ENCODE measurements at places on chromosomes 3 and 15.

DNA sequence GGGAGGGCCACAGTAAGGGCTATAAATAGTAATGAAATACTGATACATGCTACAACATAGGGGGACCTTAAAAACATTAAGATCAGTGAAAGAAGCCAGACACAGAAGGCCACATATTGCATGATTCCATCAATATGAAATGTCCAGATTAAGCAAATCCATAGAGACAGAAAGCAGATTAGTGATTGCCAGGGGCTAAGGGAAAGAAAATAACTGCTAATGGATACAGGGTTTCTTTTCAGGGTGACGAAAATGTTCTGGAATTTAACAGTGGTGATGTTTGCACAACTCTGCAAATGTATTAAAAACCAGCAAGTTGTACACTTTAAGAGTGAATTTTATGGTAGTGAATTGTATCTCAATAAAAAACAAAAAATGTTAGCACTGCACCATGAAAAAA, 37.0 kb downstream of the PIK3R4 start:
- no peak for DNase-seq

DNA sequence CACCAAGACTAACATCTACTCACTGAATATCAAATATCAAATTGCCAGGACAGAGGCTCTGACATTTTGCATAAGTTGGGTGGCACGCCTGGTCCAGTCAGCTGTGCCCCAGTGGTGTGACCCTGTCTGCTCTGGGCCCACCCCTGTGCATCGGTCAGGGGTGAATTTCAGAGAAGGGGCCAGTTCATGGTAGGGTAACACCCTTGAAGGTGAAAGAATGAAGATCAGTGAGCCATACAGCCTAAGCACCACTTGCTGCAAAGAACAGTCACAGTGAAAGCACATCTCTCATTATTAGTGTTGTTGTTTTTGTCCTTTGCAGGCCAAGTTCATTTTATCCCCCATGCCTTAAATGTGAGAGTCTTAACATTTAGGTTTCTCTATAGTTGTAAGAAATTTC, 86.8 kb downstream of the MYRIP start:
- no peak for DNase-seq

GRCh38 chr15:81308260-81308659, 15.7 kb downstream of the STARD5 start:
- DNase-seq = no peak

GRCh38 chr3:155948476-155948875, 78.0 kb downstream of the GMPS start:
- DNase-seq = no peak

- no peak for DNase-seq
These were observed 194.3 kb upstream of the CHRM5 start for GRCh38 chr15:33773969-33774368.

DNA sequence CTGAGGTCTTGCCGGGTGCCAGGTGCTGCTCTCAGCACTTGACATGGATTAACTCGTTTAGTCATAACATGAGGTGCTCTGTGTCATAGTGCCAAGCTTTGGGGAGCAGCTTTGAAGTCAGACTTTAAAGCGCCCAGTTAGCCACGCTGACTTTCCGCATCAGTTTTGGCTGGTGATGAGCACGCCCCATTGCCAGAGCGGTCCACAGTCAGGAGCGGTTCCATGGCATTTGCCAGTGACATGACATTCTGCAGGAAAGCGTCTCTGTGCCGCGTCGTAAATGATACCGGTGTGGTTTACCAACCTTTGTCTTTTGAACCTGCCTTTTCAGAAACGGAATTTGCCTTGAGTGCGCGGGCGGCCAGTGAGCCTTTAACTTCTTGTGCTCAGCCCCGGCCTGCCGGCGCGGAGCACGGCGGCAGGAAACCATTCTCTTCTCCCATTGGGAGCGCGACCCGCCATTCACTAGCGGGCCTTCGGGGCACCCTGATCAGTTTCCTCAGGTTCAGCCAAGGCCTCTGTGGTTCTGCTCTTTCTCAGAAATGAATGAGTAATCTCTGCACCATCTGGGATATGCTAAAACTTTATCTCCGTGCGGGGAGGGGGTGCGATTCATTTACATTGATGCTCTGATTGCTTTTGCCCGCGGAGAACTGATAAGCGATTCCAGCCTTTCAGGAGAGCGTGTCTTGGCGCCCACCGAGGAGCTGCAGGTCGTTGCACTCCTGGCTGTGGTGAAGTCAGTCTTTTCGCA, 1.7 kb upstream of the SLC2A2 start:
- peak; percentile 35 for DNase-seq

DNA sequence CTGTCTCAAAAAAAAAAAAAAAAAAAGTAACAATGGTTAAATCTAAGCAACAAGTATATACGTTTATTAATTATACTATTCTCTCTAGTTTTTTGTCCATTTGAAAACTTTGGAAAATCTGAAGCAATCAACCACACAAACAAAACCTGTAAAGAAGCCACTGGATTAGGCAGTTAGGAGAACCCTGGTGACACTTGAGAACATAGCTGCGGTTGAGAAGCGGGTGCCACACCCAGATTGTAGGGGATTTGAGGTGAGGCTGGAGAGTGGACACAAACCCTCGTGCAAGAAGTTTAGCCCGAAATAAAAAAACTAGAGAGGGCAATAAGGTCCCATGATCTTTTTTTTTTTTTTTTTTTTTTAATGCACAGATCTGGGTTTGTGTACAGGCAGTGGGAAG, 25.9 kb upstream of the ZBTB38 start:
- DNase-seq = no peak

GRCh38 chr3:113079218-113079961, 88.6 kb downstream of the GTPBP8 start:
- DNase-seq = no peak

DNA sequence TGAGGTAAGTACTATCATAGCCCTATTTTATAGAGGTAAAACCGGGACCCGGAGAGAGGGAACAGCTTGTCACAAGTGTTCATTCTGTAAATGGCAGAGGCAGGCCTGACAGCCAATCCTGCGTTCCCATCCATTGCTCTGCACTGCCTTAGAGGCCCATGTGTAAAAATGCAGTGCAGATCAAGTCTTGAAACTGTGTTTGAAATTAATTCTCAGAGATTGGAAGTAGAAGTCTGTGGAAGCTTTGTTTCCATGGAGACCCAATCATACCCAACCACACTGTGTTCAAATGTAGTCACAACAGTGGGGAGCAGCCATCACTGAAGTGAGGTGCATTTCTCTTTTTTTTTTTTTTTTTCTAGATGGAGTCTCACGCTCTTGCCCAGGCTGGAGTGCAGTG, 13.1 kb upstream of the DNASE1L3 start:
- no peak for DNase-seq

DNA sequence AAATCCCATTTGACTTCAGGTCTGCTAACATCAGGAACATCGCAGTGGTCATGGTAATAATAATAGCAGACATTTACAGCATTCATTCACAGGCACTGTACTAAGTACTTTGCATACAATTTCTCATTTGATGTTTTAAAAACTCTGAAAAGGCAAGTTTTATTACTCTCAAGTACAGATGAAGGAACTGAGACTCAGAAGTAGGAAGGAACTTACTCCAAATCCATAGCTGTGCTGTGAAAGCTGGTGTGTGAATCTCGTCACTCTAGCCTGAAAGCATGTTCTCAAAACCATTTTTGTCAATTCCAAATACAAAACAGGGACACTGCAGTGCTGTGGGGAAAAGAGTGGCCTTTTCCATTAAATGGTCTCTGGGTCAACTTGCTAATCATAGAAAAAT, 179.9 kb downstream of the FAM43A start:
- no peak for DNase-seq

DNA sequence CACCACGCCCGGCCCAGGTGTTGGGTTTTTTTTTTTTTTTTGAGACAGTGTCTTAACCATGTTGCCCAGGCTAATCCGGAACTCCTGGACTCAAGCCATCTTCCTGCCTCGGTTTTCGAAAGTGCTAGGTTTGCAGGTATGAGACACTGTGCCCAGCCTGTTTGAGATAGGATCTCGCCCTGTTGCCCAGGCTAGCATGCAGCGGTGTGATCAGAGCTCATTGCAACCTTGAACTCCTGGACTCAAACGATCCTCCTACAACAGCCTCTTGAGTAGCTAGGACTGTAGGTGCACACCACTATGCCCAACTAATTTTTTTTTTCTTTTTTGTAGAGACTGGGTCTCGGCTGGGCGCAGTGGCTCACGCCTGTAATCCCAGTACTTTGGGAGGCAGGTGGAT, 20.3 kb upstream of the ITPKA start:
- no peak for DNase-seq

DNA sequence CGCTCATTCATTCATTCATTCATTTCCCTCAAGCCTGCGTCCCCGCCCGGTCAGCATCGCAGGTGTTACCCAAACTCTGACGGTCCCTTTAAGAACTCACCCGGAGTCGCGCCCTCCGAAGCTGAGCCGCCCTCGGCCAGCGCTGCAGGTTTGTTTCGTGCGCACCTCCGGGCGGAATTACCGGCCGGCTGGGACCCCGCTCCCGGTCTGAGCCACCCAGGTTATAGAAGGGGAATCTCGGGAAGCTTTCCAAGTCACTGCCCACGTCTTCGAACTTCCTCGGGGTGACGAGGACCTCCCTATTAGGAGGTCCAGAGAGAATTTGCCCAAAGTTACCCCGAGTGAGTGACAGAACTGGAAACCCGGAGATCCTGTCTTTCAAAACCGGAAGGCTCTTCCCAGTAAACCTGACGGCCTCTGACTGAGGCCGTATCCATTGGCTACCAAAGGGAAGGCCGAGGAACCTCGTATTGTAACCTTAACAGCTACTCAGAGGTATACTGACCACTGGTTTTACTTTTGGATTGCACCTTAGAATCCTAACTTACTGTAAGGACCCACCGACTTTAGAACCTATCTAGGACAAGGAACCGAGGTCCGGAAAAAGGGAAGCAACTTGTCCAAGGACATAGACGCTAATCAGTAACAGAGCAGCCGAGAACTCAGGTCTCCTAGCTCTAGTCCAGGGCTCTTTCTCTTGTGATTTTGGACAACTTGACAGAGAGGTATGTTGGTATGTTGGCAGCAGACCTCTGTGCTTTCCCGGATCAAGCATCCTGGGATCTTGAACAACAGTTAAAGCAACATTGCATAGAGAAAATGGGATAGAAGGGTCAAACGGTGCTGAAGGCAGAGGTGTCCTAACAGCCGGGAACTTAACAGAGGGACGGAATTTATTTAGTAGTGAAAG, 788 bp upstream of the DLG1 start:
- peak; percentile 39 for DNase-seq

DNA sequence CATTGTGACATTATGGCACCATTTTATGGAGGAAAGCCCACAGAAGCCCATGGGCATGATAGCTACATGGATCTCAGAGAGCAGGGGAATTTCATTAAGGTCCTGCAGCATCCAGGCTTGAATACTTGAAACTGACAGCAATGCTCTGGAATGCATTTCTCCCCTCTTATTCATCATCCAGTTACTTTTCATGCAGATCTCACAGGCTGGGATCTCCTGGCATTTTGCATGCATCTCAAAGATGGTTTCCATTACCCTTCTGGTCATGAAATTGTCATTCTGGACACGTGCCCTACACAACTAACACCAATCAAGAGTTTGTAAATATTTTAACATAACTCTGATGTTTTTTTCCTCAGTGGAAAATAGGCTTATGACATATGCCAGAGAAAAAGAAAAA, 32.4 kb downstream of the VGLL3 start:
- no peak for DNase-seq

DNA sequence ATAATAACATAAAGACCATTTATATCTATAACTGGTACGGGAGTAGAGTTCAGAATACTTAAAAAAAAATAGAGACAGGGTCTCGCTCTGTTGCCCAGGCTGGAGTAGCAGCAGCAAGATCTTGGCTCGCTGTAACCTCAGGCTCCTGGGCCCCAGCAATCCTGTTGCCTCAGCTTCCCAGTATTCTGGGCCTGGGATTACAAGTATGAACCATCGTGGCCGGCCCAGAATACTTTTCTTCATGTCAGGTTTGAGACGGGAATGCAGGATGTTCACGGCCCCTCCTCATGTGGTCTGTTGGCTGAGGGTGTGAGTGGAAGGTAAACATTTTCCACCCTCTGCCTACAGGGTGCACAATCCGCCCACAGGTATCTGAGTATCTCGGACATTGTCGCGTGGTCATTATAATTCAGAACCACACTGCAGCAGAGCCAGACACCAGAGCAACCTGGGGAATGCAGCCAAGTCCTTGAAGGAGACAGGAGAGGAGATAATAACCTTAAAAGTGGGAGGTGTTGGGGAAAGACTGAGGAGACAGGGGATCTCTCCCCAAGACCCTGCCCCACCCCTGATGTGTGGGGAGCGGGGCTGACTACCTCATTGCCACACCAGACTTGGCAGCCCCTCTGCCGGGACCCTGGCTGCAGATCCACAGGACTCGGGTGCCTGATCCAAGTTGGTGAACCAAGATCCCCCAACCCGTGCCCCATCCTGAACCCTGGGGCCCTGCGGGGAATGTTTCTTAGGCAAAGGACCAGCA, 106.8 kb downstream of the ADCY5 start:
- no peak for DNase-seq

- peak; percentile 61 for DNase-seq
These were observed 730 bp upstream of the ZNF710 start for GRCh38 chr15:90000186-90001001.

GRCh38 chr3:132354916-132355702, 37.9 kb downstream of the ACP3 start:
- peak; percentile 9 for DNase-seq

GRCh38 chr3:159669766-159670165, 318.9 kb upstream of the IL12A start:
- no peak for DNase-seq

DNA sequence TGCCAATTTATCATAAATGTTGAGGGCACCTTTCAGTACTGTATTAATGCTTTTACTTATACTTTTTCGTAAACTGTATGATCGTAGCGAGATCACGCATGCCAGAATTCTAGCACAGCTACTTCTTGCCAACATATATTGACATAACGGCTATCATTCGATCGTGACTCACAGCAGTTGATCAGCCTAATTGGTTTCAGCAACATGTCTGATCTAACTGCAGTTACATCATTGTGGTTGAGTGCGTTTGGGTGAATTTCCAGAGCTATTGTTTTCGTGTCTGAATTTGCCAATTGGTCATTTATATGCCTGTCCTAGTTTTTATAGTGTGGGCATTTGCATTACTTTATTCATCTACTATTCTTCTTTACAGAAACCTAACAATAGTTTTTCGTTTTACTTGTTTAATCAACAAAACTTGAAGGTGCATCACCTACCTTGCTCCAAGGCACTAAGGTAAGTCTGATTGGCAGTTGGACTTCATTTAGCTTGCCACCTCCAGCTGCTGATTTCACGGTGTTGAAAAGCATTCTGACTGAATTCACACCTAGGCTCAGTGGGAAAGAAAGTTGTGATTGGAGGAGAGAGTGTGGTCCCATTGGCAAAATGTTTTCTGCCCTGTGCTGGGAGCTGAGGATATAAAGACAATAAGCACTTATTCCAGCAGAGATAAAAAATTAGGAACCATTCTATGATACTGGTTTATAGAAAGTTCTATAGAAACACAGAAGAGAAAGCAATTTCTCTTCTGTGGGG, 120.9 kb upstream of the RGMA start:
- DNase-seq = no peak

- DNase-seq = peak; percentile 44
These were observed 110.8 kb upstream of the ATP11B start for GRCh38 chr3:182682263-182683241.

- DNase-seq = no peak
These were observed 48.3 kb upstream of the THSD4 start for GRCh38 chr15:71066983-71067382.

All from hematopoietic multipotent progenitor cell treated with erythropoietin and hydrocortisone succinate and interleukin-3 and kit ligand, for 6 days (in vitro differentiated cells).